GOT3 (cell line): ENCODE measurements at places on chromosomes 12 and 14.

GRCh38 chr14:99377951-99378350, 102.7 kb downstream of the SETD3 start:
- no peak for DNase-seq

- DNase-seq = no peak
Measured at GRCh38 chr12:9264546-9264945, 56.4 kb upstream of the PZP start.

GRCh38 chr14:56199095-56199981, 81.1 kb downstream of the PELI2 start:
- no peak for DNase-seq

- no peak for DNase-seq
Measured at GRCh38 chr14:23123419-23123818, 4.4 kb upstream of the CEBPE start.

DNA sequence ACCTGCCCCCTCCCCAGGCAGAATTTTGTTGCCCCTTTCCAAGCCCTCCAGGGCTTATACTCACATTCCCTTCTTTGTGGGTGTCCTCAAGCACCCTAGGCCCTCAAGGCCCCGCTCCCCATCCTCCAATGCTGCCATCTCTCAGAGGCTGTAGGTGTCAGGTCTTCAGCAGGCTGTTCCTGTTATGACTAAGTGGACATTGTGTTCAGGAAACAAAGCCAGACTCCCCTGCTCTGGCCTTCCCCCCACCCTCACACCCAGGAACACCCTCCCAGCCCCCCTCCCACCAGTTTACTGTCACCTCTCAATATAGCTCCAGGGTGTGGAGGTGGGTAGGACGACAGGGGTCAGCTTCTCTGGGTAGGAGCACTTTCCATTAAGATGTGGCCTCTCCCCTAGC, 1.4 kb upstream of the MYH6 start:
- DNase-seq = no peak

GRCh38 chr14:83355609-83356008, 1822.0 kb upstream of the SEL1L start:
- no peak for DNase-seq

DNA sequence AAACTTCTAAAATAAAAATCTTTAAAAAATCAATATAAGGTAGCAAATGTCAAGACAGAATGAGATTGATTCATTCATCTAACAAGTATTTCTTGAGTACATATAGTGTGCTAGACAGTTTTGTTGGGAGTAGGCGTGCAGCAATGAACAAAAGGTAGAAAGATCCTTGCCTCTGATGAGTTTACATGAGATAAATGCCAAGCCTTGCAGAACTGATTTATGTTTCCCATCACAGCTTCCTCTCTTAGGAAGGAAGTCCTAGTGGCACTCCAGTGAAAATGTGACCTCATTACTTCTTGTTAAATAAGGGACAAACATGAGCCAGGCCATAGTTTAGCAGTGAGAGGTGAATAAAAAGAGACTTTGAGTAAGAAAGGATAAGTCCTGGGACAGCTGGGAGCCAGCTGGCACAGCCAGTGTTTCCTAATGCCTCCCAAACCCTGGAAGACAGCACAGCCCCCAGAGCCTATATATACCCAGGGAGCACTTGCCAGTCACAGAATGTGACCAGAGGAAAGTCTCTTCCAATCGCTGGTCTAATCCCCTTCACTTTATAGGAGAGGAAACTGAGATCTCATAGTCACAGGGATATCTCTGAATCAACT, 4.7 kb upstream of the COCH start:
- DNase-seq = no peak

DNA sequence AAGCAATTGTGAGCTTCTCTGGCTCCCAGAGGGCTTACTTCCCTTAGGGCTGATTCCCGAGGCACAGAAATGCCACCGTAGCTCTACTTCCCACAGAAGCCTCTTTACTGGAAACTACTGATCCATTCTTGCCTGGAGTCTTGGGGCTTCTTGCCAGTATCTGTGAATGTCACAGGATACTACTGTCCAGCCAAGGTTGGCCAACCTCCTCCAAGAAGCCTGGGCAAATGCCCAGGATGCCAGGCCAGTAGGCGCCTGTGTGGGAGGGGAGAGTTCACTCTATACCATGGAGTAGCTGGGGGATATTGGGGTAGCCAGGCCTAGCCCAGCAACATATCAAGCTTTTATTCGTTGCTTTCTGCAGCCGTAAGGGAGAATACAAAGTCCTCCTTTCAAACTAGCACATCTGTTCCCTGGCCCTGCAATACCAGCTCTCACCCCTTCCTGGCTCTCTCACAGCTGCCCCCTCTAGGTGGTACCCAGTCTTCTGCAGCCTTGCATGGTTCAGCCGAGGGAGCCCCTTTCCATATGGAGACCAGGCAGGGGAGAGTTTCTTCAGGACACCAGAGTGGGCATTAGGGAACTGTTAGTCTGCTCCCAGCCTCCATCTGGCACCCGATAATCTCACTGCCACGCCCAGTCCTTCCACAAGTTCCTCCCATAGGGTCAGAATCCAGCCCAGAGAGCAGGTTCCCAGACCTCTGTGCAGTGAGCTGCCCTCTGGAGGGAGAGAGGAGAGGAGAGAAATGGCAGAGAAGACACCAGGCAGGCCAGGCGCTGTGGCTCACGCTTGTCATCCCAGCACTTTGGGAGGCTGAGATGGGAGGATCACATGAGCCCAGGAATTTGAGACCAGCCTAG, 24.3 kb upstream of the PLEK2 start:
- no peak for DNase-seq

DNA sequence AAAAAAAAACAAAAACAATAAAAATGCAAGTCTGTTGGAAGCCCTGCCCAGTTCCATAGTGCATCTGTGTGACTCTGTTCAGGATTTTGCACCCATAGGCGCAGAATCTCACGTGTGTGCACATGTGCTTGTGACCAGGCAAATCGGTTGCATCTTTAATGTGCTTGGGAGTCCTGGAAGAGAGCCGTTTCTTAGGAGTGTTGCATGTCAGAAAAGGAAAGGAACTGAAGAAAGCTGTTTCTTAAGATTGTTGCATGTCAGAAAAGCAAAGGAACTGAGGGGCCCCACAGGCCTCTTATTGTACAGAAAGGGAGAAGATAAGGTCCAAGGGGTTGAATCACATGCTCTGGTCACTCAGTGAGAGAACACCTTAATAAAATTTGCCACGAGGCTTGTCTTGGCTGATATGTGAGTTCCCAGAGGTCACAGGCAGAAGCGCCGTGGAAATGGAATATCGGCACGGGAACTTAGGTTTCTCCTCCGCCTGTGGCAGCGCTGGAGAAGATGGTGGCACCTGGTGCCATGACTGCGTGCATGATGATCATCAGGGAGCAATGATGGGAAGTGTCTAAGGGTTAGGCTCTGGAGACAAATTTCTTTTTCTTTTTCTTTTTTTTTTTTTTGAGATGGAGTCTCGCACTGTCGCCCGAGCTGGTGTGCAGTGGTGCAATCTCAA, 90.0 kb downstream of the LRRC74A start:
- DNase-seq = no peak

DNA sequence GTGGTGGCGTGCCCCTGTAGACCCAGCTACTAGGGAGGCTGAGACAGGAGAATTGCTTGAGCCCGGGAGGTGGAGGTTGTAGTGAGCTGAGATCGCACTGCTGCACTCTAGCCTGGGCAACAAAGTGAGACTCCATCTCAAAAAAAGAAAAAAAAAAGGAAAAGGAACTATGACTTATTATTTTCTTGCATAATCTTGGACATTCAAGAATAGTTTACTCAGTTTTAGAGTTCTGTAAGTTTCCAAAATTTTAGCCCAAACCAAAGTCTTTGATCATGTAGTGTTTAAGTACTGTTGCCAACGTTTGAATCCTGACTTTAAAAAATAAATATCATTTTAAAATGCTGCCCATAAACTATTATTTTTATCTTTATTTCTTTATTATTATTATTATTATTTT, 6.2 kb downstream of the PSMA6 start:
- DNase-seq = no peak

DNA sequence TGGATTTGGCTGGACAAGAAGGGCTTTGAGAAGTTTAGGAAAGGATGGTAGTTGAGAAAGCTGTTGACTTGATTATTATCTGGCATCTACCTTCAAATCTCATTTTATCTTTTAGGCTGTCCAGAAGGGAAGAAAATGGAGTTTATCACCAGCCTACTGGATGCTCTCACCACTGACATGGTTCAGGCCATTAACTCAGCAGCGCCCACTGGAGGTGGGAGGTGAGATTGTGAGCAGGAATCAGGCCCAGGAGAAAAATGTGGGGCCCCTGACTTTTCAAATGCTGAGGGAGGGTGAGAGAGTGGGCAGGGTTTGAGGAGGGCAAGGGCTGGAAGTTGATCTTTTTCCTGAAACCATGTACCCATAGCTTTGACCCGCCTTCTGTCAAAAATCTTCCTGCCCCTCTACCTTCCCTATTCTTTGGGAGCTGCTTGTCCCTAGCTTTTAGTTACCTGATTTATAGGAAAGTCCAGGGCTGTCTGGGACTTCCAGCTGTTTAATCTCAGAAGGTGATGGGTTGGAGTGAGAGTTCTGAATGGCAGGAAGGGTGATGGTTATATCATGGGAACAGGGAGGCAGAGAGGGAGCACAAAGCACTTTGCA, 134.2 kb downstream of the SMOC1 start:
- DNase-seq = no peak

GRCh38 chr14:45650754-45651153, 397.8 kb upstream of the MIS18BP1 start:
- no peak for DNase-seq

DNA sequence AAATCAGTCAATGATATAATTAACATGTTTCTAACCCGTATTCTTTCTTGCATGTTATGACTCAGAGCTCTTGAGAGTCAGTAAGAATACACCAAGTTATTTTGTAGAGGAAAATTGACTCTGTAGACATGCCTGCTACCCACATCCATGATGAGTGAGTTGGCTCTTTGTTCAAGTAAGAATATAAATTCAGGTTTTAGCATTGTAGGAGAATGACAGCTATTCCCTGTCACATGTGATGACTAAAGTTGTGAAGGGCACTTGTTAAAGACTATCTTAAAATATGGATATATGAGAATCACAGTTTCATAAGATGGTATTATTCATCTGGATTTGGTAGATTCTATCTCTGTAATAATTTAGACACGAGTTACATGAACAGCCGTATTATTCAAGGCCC, 209.1 kb downstream of the CCDC59 start:
- DNase-seq = no peak

- DNase-seq = no peak
Measured at GRCh38 chr12:130308393-130308792, 29.3 kb upstream of the PIWIL1 start.

DNA sequence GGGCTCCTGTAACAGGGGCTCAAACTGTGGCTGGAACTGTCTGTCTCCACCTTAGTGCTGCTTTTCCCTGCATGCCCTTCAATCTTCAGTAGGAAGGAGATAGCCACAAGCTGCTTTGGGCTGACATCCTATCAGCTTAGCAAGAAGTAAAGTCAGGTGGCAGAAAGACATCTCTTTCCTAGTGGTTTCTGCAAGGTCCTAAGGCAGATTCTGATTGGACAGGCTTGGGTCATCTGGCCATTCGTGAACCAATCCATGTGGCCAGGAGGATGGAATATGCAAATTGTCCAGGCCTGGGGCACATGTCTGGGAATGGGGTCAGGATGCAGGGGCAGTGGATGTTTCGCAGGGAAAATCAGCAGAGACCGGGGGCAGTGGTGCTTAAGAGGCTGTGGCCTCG, 5.2 kb downstream of the RITA1 start:
- no peak for DNase-seq

DNA sequence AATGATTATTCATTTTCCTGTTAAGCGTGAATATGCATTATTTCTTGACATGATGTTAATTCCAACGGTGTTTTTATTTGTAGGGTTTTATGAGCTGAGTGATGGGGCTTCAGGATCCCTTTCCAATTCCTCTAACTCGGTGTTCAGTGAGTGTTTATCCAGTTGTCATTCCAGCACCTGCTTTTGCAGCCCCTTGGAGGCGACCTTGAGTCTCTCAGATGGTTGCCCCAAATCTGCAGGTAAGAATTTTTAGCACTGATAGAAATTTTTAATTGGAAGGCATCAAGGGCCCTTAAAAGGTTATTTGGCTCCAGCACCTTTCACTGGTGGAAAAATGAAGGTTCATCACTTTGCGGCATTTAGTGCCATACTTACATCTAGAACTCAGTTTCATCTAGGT, 3.7 kb downstream of the DACT1 start:
- DNase-seq = no peak
